ENCODE measurements at places on chromosomes 11 and 22. TPM values are rescaled to one million over a fixed set of nuclear protein-coding genes. Genes with fewer than 3 reads are reported as not detected.

- peak; percentile 29 for DNase-seq
Observed at GRCh38 chr11:80899381-80899780, 1458.6 kb upstream of the TENM4 start.

Gene SYT13
- total RNA-seq: not detected

DNA sequence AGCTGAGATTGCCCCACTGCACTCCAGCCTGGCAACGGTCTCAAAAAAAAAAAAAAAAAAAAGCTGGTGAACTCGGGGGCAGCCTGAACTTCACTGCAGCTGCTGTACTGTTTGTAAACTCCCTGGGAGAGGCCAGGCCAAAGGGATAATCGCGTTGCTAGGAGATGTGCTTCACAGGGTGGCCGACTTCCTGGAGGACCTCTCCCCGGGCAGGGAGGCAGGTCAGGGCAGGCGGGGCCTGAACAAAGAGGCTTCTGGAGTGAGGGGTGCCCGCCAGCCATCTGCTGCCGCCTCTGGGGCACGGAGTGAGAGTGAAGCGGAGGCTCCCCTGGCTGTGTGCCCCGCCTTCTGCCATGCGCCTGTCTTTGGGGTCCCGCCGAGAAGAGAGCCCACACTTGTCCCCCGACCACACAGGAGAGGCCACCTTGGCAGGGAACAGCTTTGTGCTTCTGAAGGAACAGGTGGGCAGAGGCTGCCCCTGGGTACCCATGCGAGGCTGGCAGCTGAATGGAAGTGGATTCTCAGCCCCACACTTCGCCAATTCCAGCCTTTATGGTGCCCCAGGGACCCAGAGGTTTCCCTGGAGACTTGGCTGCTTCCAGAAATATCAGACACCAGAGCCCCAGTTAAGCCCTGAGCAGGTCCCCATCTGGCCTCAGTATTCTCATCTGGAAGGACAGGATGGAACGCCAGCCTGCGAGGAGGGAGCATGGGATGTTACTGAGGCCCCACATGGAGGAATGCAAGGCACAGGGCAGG, 29.6 kb downstream of the TMEM184B start:
- DNase-seq: no peak

Gene PATZ1
- 31.3 TPM for total RNA-seq

GRCh38 chr11:117361432-117361831, 33.8 kb downstream of the CEP164 start:
- no peak for DNase-seq

GRCh38 chr11:102010776-102011494, 36.3 kb upstream of the CFAP300 start:
- DNase-seq: peak; percentile 99

DNA sequence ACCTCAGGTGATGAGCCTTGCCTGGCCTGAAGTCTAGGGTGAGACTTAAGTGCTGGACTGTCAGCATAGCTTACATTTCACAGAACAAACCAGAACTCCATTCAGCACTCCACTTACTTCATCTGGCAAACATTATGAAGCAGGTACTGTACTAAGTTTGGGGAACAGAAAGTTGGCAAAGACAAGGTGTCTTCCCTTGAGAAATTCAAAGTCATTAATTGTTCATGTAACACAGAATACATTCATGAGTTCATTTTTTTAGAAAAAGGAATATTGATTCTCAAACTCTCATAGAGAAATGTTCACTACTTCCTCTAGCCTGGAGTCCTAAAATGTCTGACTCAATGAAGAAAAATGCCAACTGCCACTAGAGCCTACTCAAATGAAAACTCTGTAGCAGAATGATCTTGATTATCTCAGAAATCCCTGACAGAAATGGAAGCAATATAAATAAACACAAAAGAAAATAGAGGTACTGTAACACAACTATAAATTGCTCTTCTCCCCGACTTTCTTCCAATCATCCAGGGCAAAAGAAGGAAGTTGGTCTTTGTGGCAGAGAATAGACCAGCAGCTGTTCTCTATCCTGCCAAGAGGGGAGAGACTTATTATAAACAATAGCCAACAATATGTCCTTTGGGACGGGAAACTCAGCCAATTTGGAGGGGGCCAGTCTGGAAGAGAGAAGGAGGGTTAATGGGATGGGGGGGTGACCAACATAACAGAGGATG, 129.2 kb upstream of the MTMR2 start:
- peak; percentile 71 for DNase-seq

Gene POU2AF3
- not detected for total RNA-seq

GRCh38 chr11:31958076-31958735, 132.7 kb upstream of the RCN1 start:
- DNase-seq: peak; percentile 77

Data from PC-3 (cell line).